ENCODE measurements at places on chromosomes 4 and X.

GRCh38 chr4:95614684-95615205, 66.0 kb upstream of the UNC5C start:
- H3K27me3 ChIP-seq = no peaks in the 10 kb centered on the region
- H3K4me3 ChIP-seq = no peak overlapping the region
- no peak overlapping the region for H3K27ac ChIP-seq
- no peaks in the 10 kb centered on the region for H3K36me3 ChIP-seq
- no peak for DNase-seq

GRCh38 chr4:15682242-15683142, 865 bp downstream of the FAM200B start:
- peak overlapping the region; percentile 87 for H3K4me3 ChIP-seq
- no peaks in the 10 kb centered on the region for H3K27me3 ChIP-seq
- DNase-seq = no peak
- H3K36me3 ChIP-seq = peaks cover 8% of the 10 kb centered on the region

GRCh38 chr4:173748353-173748752, 218.3 kb upstream of the HAND2 start:
- no peak for DNase-seq
- no peaks in the 10 kb centered on the region for H3K27me3 ChIP-seq
- no peaks in the 10 kb centered on the region for H3K4me1 ChIP-seq
- H3K27ac ChIP-seq = no peak overlapping the region
- H3K4me3 ChIP-seq = no peak overlapping the region

GRCh38 chr4:89164400-89164799, 53.1 kb downstream of the TIGD2 start:
- DNase-seq = no peak
- H3K27ac ChIP-seq = no peak overlapping the region
- no peaks in the 10 kb centered on the region for H3K27me3 ChIP-seq
- no peak overlapping the region for H3K4me3 ChIP-seq

DNA sequence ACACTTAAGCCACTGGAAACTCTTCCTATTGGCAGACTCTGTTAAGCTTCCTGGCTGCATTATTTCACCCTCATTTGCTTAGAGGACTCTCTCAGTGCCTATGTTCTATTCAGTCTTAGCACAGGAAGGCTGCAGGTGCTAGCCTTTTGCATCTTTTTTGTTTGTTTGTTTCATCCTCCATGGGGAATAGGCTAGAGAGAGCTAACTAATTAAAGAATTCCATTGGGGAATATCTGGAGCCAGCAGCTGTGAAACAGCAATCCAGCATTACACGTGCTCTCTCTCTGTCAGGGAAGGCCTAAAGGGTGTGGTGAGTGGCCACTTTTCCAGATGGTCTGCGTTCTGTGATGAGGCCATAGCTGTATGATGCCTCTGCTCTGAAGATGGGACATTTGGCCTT, 633.6 kb downstream of the SPRY1 start:
- DNase-seq = peak; percentile 35
- H3K27ac ChIP-seq = peak overlapping the region; percentile 60
- H3K4me1 ChIP-seq = peaks cover 14% of the 10 kb centered on the region
- no peaks in the 10 kb centered on the region for H3K27me3 ChIP-seq
- no peak overlapping the region for H3K4me3 ChIP-seq

DNA sequence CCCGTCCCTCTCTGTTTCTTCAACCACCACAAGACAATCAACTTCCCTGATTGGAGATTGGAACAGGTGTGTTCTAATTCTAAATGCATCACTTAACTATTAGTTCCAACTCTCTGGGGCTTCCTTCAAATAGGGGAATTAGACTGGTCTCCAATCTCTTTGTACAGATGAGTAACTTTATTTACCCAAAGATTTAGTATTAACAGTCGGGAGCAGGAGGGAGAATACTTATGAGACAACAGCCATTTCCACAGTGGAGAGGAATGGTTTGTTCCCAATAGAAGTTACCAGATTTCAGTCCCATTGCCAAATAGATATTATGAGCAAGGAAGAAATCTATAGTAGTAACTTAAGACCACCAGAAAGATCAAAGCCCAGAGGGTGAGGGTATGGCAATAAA, 46.2 kb downstream of the CASK start:
- H3K27me3 ChIP-seq = no peaks in the 10 kb centered on the region
- H3K27ac ChIP-seq = no peak overlapping the region
- no peak for DNase-seq
- H3K36me3 ChIP-seq = no peaks in the 10 kb centered on the region

- no peaks in the 10 kb centered on the region for H3K36me3 ChIP-seq
- no peaks in the 10 kb centered on the region for H3K27me3 ChIP-seq
- DNase-seq = no peak
- H3K4me3 ChIP-seq = no peak overlapping the region
Observed at GRCh38 chr4:109183931-109184490, 118.4 kb downstream of the COL25A1 start.

- DNase-seq = peak; percentile 27
- peak overlapping the region; percentile 88 for H3K4me3 ChIP-seq
- H3K4me1 ChIP-seq = peaks cover 23% of the 10 kb centered on the region
- peaks cover 9% of the 10 kb centered on the region for H3K36me3 ChIP-seq
Observed at GRCh38 chr4:118280501-118281218, 72.1 kb downstream of the PRSS12 start.

DNA sequence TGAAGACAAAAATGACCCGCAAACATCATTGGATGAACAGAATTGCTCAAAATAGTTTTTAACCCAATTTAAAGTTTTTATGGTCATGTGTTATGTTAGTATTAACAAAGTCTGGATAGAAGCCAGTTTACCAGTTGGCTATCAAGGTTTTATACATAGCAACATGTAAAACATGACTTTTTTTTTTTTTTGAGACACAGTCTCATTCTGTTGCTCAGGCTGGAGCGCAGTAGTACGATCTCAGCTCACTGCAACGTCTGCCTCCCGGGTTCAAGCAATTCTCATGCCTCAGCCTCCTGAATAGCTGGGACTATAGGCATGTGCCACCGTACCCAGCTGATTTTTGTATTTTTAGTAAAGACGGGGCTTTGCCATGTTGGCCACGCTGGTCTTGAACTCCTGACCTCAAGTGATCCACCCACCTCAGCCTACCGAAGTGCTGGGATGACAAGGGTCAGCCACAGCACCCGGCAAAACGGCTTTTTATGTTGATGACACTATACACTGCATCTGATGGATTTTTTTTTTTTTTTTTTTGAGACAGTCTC, 3.4 kb downstream of the SAT1 start:
- no peak overlapping the region for H3K4me3 ChIP-seq
- H3K27ac ChIP-seq = peak overlapping the region; percentile 96
- H3K4me1 ChIP-seq = no peaks in the 10 kb centered on the region
- no peak for DNase-seq

GRCh38 chr4:78904143-78904542, 35.1 kb downstream of the PAQR3 start:
- H3K4me1 ChIP-seq = peaks cover 5% of the 10 kb centered on the region
- no peak for DNase-seq
- H3K36me3 ChIP-seq = no peaks in the 10 kb centered on the region
- H3K4me3 ChIP-seq = no peak overlapping the region

DNA sequence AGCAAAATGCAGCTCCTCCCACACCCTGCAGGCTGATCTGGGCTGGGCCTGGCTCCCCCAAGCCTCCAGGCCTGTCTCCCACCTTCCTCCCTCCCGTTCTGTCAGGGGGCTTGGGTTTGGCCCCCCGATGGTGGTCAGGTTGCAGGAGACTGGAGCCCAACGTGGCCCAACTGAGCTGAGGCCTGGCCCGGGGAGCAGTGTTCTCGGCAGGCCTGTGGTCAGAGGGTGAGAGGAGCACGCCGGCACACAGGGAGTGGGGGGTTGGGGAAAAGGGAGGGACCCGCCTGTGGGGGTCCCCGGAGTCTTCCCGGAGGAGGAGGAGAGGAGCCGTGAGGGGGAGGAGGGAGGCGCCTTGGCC, 43.2 kb upstream of the NKX1-1 start:
- H3K4me1 ChIP-seq = no peaks in the 10 kb centered on the region
- DNase-seq = no peak
- no peak overlapping the region for H3K4me3 ChIP-seq
- H3K36me3 ChIP-seq = no peaks in the 10 kb centered on the region
- H3K27ac ChIP-seq = no peak overlapping the region

Measured in gastrocnemius medialis (tissue), 4 donors.